ENCODE measurements at places on chromosomes 7 and 10.
A peak's percentile ranks its signal among the peaks of the same experiment; 100 is the strongest.

DNA sequence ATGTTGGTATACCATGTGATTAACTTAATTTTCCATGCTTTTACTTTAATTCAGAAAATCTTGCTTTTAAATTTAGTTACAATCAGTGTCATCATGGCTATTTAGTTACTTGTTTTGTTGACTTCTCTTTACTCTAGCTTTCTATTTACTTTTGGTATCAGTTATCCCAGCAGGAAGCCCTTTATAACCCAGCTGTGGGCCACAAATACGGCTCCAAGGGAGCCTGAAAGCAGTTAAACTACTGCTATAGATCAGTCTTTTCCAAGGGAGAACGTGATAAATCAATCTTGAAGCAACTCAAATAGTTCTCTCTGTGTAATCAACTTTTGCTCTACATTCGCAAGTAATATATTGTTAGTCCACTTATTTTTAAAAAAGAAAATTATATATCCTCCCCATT lies 287.4 kb downstream of the CACNA2D1 start:
- DNase-seq = no peak

DNA sequence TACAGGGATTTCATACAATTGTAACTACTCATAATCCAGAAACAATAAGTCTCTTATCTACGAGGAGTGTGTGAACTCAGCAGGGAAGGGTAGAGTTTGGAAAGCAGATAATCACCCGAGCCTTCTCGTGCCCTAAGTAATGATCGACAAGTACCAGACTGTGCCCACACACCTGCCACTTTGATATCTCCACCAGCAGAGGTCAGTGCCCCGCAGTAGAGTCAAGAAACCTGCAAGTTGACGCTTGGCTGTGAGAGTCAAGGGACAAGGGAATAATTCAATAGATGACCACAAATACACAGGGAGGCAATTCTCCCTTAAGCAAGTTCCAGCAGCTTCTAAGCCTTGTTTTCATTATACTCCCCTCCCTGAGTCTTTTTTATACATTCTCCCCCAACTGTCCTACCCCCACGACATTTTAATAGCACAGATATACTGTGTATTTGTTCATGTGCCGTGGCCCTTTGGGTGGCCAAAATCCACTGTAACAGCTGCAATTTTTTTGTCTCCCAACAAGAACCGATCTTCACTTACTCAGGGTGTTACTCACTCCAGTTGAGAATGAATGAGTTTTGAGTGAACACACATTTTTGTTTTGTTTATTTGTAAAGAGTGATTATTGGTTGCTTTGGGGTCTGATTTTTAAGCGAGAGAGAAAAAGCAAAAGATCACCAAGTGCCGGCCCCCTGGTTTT lies 106.9 kb upstream of the RHEB start:
- no peak for DNase-seq

DNA sequence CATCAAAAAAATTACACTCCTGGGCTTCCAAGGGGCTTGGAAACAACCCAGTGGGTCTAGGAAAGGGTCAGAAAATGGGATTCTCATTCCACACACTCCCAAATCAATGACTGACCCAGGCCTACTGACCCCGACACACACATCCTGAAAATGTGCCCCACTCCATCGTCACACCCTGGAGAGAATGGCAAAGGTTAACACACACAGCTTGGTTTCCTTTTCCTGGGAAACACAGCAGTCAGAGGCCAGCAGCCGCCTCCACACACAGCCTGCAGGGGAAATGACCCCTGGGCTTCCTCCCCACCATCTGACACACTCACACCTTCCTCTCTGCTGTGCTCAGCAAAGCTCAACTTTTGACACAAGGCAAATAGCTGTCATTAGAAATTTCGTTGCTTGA lies 42.9 kb downstream of the SH3PXD2A start:
- no peak for DNase-seq

GRCh38 chr10:6211341-6211670 lies 8.6 kb downstream of the PFKFB3 start:
- DNase-seq = no peak

DNA sequence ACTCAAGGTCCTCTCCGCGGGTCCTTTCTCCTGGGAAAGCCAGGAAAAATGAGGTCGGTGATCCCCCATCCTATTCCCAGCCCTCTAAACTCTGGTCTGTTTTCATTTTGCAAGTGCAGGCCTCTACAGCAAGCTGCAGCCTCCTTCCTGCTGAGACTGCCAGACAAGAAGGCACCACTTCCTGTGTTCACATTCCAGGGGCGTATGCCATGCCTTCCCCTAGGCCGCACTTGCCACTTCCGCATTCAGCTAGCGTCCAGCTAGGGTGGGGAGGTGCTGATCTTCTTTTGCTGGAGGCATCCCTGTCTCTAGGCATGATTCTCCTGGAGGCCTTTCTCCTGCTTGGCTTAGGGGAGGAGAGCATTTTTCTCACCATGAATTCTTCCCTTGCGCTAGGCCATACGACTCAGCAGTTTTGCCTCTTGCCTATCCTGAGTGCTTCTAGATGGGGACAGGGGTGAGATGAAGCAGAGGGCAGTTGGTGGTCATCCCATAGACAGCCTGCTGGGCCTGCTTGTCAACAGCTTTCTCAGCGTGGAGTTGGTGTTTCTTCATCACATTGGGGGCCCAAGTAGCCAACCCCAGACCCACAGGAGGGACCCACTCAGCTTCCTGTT lies 328.9 kb downstream of the RPS24 start:
- no peak for DNase-seq

DNA sequence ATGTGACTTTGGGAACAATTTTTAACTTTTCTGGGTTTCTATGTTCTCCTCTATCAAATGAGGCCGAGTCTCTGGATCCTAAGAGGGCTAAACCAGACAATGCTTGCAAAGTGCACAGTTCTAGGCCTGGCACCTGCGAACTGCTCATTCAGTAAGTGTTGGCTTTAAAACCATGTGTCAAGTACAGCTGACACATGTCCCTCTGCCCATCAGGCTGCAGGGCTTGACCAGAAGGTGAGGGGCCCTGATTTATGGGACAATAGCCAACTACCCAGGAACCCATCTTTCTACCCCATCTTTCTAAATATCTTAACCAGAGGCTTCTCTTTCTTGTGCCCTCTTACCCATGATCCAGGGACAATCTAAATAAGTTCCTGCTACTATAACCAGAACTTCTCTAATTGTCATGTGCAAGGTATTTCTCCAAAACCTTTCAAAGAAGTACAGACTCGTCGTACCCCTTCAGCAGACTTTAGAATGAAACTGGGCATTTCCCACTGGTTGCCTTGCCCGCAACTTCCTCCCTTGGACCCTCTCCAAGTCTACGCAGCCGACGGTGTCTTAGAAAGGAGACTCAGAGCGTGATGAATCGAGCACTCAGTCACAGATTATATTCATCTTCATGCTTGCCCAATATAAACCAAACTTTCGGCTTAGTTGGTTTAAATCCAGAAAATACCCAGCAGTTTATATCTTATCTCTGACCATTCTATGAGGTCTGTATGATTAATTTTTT lies 69.8 kb upstream of the STEAP1B start:
- DNase-seq = no peak

- no peak for DNase-seq
These were observed 10.8 kb downstream of the TOMM7 start for GRCh38 chr7:22811746-22812280.

DNA sequence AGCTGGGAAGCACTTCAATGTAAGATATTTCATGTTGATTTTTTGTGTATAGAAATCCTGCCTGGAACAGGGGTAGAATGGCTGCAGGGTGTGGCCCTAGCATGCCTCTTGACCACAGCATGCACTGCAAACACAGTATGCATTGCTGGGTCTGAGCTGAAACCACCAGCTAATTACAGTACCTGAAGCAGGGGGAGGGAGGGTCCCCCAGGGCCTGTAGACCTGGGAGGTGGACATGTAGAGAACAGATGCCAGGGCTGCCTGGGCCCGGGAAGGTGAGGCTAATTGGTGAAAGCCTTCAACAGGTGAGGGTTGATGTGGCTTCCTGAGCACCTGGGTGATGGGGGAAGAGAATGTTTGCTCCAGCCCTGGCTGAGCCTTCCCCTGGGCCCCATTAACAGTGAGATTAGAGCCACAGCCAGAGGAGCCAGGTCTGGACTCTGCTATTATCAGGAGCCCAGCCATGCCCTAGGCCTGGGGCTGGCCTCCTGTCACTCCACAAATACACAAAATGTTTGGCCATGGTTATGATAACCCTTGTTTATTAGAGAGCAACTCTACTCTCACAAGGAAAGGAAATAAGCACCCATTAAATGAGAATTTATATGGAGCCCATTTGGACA lies 83.3 kb downstream of the PLXNA4 start:
- DNase-seq = no peak

DNA sequence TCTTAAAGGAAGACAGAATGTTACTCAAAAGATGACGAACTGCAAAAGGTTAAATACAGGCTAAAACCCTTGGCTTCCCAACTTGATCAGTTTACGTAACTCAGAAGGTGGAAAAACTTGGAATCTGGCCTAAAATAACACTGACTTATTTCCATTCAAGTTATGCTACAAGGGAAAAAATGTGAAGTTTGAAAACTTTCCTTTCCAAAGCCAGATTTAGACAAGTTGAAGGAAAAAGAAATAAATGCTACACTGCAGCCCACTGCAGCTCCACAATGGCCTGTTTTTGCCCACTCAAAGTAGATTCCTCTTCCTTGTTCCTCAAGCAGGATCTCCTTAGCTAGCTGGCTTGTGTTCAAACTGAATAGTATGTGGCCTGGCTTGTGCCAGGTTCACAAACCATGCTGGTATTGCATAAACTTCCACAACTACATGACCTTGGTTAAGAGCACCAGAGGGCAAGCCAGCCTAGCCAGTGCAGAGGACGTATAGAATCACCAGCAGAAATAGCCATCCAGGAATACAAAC lies 166.2 kb downstream of the CPEB3 start:
- no peak for DNase-seq

GRCh38 chr10:13360587-13360986 lies 12.5 kb upstream of the SEPHS1 start:
- DNase-seq = no peak

GRCh38 chr10:64798297-64798696 lies 1277.1 kb downstream of the REEP3 start:
- DNase-seq = no peak

DNA sequence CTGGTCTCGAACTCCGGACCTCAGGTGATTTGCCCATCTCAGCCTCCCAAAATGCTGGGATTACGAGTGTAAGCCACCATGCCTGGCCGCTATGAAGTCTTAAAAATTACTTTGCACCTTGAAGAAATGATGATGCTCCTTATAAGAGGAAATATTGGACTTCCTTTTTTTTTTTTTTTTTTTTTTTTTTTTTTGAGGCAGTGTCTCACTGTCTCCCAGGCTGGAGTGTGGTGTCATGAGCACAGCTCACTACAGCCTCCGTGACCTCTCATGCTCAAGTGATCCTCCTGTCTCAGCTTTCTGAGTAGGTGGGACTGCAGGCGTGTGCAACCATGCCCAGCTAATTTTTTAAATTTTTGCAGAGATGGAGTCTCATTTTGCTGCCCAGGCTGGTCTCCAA lies 65.3 kb downstream of the KMT2E start:
- no peak for DNase-seq

DNA sequence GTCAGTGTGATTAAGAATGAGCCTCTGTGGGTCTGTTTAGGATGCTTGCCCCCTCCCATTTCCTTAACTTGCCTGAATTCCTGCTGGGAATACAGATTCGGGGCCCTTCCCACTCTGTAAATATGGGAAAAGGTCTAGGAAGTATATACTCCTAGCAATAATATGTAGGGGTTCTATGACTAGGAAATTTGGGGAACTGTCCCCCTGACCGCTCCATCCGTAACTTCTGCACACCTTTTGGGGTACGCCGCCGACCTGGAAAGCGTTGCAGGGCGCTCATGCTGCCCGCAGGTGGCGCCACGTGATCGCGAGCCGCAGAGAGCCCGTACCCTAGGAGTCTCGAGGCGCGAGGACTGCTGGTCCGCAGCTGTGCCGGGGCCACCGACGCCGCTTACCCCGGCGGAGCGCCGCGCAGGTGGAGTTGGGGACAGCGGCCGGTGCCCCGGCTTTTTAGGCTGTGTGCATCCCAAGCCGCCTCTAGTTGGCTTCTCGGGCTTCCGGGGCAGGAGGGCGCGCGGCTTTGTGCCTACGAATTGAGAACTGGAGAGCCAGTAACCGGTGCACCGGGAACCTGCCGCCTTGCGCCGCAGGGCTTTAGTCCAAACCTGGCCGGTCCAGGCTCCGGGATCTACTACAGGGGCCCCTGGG lies 656 bp upstream of the CNNM2 start:
- DNase-seq = peak; percentile 68

- DNase-seq = no peak
These were observed 195.2 kb upstream of the C7orf33 start for GRCh38 chr7:148395352-148395811.

DNA sequence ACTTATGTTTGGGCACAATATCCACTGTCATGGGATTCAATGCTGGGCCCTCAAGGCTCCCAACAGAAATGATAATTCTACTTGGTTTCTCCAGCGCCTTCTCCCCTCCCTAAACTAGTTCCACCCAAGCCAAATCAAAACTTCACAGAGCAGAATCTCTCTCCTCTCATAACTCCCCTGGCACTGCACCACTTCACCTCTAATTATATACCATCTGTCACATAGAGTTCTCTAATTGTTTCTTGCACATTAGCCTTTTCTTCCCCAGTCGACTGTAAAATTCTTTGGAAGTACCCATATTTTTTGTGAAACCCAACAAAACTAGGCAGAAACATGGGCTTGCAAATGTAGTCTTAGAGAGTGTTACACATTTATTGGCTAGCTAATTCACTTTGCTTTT lies 8.1 kb downstream of the SGMS1 start:
- DNase-seq = no peak

GRCh38 chr10:10811562-10811961 lies 206.1 kb upstream of the CELF2 start:
- DNase-seq = no peak

GRCh38 chr7:105802604-105803428 lies 73.6 kb downstream of the ATXN7L1 start:
- DNase-seq = no peak

DNA sequence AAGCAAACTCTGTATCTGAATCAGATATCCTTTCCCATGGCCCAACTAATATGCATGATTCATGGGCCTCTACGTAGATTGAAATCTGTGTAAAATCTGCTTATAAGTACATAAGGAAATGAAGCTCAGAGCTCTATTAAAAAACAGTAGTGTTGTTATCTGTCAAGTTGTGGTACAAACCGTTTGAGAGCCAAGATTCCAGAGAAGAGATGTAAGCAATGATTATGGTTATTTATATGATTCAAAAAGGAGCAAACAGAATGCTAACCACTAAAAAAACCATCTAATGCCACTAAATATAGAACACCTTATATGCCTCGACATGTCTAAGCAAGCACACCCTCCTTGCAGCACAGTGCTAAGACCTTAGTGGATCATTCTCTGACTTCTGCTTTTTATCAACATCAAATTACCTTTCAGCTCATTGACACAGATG lies 26.6 kb downstream of the RPP38 start:
- DNase-seq = peak; percentile 75

GRCh38 chr7:29485339-29486190 lies 78.1 kb upstream of the PRR15 start:
- DNase-seq = no peak

- no peak for DNase-seq
These were observed 263.4 kb upstream of the PRKCQ start for GRCh38 chr10:6843481-6843881.

DNA sequence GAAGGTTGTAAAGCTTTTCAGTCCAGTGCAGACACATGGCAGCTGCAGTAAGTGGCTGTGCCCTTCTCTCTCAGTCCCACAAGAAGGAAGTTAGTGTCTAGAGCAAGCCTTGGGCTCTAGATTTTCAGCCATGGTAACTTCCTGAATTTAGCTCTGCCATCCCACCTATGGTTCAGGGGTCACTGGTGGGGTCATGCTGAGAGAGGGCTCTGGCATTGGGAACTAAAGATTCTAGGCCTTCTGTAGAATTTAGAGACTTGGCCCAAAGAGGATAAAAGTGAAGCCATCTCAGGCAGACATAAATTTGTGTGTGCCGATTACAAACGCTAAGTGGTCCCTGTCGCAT lies 113.5 kb downstream of the COL13A1 start:
- DNase-seq = no peak
